ENCODE measurements at places on chromosomes 7 and 10.

GRCh38 chr10:4028027-4028471 lies 243.0 kb upstream of the KLF6 start:
- peak; percentile 8 for DNase-seq

DNA sequence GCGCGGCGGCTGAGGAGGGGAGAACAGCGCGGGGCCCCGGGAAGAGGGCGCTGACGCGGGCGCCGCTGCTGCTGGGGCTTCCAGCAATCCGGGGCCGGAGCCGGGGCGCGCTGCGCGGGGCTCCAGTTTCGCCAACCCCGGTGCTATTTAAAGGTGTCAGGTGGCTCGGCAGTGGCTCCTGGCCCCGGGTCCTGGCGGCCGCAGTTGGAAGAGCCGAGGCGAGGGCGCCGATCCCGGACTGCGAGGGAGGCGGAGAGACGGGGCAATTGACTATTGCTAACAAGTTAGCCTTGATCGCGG lies 347 bp downstream of the LBX1 start:
- no peak for DNase-seq

DNA sequence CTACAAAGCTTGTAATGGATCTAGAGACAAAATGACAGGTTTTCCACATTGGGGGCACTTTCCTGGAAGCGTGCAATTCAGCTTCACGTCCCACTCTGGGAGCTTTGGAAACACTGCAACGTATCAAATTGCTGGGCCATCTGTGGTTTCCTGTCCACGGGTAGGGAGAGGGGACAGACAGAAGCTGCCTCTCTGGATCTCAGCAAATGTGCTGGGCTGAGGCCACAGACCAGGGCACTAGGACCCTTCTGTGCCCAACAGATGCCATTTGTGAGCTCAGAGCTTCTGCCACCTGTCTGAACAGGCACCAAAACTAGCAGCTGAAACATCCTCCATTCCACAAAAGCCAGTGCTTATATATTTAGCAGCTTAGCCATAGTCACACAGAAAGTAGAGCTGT lies 40.9 kb upstream of the FRMD4A start:
- DNase-seq, result no peak

GRCh38 chr10:7283246-7283645 lies 127.6 kb downstream of the SFMBT2 start:
- DNase-seq, result no peak

DNA sequence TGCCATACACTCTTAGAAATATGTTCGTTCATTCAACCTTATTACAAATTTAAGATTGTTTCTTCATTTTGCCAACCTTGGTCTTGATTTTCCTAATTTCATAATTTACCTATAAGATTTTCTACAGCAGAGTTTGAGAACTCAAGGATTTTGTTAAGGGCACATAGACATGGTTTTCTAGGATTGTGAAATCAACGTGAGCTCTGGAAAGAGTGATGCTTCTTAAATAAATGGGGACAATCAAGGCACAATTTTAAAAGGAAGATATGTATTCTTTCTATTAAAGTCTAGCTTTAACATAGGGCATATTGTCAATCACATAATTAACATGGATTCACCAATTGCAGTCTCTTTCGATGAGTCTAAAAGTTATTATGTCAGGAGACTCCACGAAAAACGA lies 174.2 kb upstream of the PHF14 start:
- no peak for DNase-seq

- peak; percentile 1 for DNase-seq
Observed at GRCh38 chr10:28769091-28769604, 91.8 kb downstream of the BAMBI start.

DNA sequence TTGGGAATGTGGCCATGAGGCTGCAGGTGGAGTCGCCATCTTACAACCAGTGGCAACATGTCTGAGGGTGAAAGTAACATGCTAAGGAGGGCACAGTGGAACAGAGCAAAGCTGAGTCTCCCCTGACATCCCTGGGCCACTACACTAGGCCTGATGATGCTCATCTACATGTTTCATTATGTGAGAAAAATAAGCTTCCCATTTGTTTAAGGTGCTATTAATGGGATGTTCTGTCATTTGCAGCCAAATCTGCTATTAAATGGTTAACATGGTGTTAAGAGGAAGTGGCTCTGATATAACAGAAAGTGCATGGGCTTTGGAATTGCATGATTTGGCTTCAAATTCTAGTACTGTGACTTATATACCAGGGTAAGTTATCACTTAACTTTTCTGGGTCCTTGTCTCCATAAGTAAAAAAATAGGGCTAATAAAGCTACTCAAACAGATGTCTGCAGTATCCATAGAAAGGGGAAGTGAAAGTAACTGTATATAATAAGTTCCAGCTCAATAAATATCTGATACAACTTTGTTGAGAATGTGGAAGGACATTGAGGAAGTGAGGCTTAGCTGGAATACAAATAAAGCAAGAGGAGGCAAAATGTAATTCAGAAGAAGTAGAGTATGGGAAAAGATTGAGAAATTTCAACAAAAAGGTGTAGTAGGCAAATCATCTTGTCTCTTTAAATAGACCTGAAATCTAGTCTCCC lies 158.9 kb downstream of the RTKN2 start:
- DNase-seq, result no peak
